ENCODE measurements at places on chromosomes 7 and 10. TPM values are rescaled to one million over a fixed set of nuclear protein-coding genes. Genes with fewer than 3 reads are reported as not detected.

Gene IFIT1B
- not detected for total RNA-seq

Gene COX15
- total RNA-seq: 28.1 TPM

Gene VSTM4
- 3.2 TPM for total RNA-seq

Gene AMPH
- total RNA-seq: 8.3 TPM

Gene RNF133
- not detected for total RNA-seq

Gene UTF1
- total RNA-seq: not detected

Gene ADCYAP1R1
- 0.31 TPM for total RNA-seq

Gene RAB19
- total RNA-seq: not detected

Gene JAKMIP3
- total RNA-seq: 0.67 TPM

Gene BEND7
- 23.6 TPM for total RNA-seq

Measured in gastrocnemius medialis (tissue), 4 donors.